ENCODE measurements at places on chromosomes 5 and 9.

GRCh38 chr9:100033877-100034551 is 64.8 kb downstream of the ERP44 start:
- no peak for DNase-seq

DNA sequence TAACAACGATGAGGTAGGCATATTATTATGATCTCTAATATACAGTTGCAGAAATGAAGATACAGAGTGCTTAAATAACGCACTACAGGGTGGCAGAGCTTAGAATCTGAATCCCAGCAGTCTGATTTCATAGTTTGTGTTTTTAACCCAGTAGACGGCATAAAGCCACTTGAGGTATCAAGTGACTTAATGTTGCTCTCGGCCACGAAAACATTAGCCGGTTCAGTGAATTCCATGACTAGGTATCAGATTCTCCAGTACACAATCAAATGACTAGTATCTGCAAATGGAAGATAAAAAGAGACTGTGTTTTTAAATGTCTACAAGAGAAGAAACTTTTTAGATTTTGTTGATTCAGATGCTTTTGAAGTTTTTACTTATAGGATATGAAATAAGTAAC is 24.8 kb downstream of the SMC2 start:
- no peak for DNase-seq

DNA sequence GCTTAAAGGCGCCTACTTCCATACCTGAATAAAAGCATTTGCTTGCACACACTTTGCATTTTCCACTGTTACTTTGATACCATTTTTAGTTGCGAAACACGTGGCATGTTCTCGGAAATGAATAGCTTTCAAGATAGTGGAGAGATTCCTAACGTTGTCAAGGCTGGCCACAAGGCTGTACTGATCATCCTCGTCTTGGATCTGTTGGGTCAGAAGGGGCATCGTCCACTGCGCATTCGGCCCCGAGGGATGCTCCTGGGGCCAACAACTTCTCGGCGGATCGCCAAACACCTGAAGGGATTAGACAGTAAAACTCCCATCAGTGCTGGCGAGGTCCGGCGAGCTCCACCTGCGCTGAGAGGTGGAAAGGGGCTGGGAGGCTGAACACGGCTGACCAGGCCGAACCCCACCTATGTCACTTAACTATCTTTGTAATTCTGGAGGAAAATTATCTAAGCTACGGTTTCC is 599 bp downstream of the RAD1 start:
- DNase-seq, result no peak

DNA sequence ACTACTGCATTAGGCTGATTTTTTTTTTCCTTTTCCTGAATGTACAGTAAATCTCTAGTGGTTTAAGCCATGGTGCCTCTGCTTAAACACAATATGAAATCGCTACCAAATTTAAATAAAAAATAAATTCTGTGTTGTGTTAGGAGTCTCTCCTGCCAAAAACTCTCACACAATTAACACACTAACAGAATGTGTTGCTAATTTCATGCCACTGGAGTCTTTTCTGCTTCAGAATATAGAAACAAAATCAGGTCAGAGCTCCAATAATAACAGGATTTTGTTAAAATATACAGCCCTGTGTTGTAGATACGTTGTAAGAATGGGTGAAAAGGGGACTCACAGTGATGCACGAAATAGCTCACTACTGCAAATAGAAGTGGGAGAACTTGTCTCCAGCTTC is 398.8 kb downstream of the ZSWIM6 start:
- no peak for DNase-seq

- DNase-seq, result no peak
Measured at GRCh38 chr5:59037941-59038797, 455.3 kb downstream of the RAB3C start.

DNA sequence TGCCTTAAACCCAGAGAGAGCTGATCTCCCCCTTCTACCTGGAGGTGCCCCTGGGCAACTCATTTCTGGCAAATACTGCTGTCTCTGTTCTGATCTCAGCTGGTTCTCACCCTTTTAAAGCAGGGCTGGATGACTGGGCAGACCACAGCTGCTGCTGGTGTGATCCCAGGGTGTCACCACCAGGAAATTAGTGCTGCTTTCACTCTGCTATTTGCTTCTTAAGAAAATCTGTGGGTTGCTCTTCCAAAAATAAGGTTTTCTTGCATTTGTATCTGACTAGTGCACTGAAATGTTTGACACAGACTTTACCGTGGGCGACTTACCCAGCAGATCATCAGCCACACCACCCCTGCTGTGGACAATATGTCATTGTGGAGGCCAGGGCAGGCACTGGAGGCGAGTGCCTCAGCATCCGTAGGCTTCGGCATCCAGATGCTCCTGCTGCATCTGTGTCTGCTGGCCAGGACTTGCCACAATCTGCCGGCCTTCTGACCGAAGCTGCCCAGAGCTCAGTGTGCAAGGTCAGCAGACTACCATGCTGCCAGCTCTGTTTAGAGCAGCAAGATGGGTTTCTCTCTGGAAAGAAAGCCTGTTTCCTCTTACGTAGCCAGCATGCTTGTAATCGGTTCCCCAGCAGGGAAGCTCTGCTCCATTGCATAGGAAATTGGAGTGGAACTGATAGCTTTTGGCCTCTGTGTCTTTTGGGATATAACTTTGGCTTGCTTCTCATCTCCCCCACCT is 13.6 kb downstream of the ARHGAP26 start:
- peak; percentile 30 for DNase-seq

DNA sequence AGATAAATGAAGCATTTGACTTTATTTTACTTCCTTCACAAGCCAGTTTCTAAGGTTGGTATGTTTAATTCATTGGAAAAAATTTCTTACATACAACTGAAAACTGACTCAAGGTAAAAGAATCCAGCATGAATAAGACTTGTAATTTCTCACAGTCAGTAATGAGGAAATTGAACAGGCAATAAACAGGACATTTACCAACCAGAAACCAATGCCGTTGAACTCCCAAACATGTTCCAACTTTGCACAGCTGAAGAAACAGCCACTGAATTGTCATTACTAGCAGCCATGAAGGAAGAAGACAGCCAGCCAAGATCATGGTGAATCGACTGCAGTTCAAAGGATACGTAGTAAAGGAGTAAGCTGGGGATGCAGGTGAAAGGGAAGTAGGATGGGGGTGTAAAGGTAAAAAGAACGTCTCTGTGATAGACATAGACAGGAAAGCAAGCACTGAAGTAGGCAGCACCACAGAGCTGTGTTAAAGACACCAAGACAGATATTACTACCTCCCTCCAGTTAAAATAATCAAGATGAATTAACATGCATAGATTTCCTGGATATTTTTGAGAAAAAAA is 21.3 kb upstream of the SLC12A2 start:
- no peak for DNase-seq

GRCh38 chr5:2441495-2442180 is 309.8 kb downstream of the IRX2 start:
- DNase-seq, result no peak

GRCh38 chr9:113659740-113660139 is 196.2 kb downstream of the RGS3 start:
- no peak for DNase-seq

DNA sequence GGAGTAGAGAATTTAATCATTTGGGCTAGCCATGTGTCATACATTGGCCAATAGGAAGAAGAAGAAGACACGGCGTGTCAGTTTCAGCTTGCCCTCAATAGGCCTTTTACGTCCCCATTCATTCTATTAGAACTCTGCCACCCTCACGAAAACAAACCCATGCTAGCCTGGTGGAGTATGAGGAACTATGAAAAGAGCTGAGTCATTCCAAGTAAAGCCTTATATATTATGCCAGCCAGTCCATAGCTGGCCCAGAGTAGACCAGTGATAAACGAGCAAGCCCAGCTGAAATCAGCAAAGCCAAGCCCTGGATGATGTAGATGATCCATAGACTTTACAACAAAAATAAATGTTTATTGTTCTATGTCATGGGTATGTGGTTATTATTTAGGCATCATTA is 895.1 kb downstream of the TLE1 start:
- DNase-seq, result no peak

DNA sequence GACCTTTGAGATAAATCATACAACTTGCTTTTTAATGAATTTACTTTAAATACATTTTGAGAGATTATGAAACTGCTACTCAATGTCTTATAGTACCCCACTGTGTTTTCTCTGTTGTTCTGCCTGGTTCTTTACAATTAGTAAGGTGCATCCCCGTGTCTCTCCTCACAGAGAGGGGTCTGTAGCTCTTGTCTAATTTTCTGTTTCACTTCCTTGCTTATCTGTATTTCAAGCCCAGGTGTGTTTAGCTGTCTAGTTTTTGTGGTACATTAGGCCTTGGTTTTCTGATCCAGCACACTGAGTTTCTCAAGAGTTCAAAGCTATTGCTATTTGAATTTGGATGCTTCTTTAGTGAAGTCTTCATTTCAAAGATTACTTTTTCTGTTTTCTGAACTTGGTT is 105.1 kb downstream of the MAST4 start:
- no peak for DNase-seq

DNA sequence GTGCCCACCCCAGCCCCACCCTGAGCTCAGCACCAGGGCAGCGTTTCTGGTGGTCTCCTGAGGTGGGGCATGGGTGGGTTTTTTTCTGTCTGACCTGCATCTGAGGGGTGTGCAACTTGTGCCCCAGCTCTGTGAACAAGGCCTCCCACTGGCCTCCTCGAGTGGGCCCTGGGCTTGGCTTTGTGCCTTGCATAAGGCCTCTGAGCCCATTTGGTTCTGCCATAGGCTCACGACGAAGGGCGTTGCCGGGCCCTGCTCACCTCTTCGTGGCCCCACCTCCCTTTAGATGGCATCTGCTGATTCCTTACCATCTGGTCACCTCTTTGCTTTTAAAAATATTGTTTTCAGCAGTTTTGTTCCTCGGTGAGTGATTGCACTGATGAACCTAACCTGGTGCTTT is 127.1 kb upstream of the COL5A1 start:
- DNase-seq, result no peak

Data from hippocampal formation (tissue), 2 donors.